HepG2 (cell line): ENCODE measurements at places on chromosomes 2 and 18.
A peak's percentile ranks its signal among the peaks of the same experiment; 100 is the strongest.

- no peak for DNase-seq
Observed at GRCh38 chr2:207484444-207485391, 45.0 kb upstream of the CREB1 start.

- DNase-seq = no peak
Observed at GRCh38 chr2:55311444-55311870, 42.4 kb upstream of the MTIF2 start.

GRCh38 chr2:40220177-40220925 is 231.5 kb downstream of the SLC8A1 start:
- DNase-seq = no peak

DNA sequence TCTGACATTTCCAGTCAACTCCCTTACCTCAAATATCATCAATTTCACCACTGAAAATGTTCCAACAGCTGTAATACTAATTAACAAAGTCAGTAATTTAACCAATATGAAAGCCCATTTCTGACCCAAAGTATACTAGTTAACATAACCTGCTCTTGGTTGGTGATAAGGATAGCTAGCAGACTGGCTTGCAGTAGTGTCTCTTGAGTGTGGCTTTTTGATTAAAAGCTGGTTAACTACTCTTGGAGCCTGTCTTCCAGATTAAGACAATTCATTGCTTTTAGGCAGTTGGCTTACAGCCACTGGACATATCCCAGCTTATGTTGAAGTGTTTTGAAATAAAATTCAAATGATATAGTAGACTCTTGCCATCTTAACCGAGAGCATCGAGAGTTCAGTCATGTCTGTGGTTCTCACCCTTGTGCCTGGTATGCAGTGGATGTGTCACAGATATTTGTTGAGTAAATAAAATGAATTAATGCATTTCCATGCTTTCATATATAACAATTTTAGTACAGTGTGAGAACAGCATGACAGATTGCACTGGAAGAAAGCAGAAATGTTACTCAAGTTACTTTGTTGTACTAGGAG is 158.1 kb downstream of the TANC1 start:
- no peak for DNase-seq

DNA sequence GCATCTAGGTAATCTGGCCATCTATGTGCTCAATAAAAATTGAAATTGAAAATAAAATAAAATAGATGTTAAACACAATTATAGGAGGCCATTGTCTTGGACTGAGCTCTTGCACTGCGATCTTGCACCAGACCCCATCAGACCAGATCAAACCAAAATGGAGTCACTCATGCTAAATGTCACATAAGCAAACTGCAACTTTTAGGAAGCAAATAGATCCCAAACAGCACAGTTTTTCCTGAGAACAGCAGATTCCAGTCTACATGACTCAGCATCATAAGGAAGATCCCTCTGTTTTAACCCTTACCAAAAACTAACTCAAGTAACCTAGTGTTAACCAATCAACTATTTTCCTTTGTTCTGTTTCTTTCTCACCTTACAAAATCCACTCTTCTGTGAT is 57.7 kb upstream of the LRP1B start:
- no peak for DNase-seq

DNA sequence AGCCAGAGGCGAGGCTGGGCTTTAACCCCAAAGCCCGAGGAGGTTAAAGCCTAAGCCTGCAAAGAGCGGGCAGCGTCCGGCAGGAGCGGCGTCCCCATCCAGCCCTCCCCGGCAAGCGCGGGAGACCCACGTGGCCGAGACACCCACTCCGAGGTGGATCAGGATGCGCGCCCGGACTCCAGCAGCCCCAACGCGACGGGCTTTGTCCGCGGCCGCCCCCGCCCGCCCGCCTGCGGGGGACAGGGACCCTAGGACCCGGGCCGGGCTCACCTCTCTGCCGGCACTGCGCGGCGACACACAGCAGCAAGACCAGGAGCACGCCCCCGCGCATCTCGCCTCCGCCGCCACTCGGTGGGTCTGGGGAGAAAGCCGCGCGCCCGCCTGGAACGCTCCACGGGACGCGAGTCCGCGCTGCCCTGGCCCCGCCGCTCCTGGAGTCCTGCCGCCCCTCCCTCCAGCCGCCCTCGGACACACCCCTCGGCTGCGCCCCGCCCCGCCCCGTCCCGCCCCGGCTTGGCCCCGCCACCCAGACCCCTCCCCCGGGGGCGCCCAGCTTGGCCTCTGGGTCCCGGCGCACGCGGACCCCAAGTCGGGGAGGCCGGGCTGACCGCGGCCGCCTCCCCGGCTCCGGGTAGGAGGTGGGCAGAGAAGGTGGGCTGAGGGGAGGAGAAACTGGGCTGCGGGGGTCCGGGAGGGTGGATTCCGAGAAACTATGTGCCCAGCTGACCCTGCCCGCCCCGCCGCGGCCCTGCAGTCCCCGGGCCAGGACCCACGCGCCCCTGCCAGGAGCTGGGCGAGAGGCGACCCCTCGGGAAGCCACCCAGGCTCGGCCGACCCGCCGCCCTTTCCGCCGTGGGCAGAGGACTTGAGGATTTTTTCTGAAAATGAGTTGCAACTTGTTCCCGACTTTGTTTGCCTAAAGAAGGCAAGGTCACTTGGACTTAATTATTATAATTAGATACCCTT is at the start of gene LAMA1:
Gene LAMA1 (minus strand): TSS at position 408 of the 966 bp plus-strand sequence. CDS start 77 bp downstream, at position 331.
- DNase-seq = no peak

GRCh38 chr2:122105171-122105876 is 349.9 kb downstream of the TSN start:
- DNase-seq = no peak

DNA sequence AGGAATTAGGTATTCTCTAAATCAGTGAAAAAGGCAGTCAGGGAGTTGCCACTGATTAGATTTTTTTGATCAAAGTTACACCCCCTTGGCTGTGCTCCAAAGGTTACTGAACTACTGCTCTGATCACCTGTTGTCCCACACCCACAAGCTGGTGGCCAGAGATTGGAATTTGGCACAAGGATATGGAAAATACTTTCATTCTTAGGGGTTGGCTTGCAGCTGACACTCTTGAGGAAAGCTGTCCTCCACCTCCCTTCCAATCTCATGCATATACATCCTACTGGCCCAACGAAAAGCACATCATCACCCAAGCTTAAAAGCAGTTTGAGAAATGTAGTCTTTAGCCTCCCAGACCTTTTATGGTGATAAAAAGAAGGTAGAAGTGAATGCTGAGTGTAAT is 329.5 kb upstream of the CHAC2 start:
- no peak for DNase-seq

GRCh38 chr2:197960786-197961185 is 156.4 kb downstream of the PLCL1 start:
- no peak for DNase-seq

DNA sequence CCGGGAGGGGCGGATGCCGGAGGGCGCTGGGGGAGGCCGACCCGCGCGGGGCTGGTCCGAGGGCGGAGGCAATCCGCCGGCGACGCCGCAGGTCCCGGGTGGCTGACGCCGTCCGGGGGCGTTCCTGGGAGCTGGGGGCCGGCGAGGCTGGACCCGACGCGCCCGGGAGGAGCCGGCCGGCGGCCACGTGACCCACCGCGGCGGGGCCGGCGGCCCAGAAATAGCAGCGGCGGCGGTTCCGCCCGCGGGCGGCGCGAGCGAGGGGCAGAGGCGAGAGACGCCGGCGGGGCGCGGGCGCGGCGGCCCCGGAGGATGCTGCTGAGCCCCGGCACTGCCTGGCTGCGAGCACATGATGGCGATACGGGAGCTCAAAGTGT is at the start of gene RAB31:
Gene RAB31 (plus strand): TSS at position 245 of the 377 bp plus-strand sequence. CDS start 105 bp downstream, at position 350.
- no peak for DNase-seq

GRCh38 chr2:7649461-7650228 is 732.4 kb downstream of the RNF144A start:
- DNase-seq = no peak

DNA sequence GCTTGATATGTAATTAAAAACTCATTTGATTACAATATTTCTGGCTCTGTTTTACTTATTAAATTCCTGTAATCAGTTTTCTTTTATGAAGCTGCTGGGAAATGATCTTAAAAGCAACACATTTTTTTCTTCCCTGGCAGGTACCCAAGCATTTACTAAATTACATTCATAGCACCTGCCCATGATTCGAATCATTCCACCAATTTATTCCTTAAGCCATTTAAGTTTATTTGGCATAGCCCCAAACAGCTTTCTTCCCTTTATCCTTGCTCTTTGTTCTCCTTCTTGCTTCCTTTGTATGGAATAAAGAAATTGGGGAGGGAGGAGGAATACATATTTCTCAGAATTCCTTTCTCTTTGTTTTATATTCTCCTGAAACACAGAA is 241.3 kb downstream of the AGPS start:
- no peak for DNase-seq

GRCh38 chr2:58572731-58573130 is 331.6 kb upstream of the FANCL start:
- DNase-seq = no peak

DNA sequence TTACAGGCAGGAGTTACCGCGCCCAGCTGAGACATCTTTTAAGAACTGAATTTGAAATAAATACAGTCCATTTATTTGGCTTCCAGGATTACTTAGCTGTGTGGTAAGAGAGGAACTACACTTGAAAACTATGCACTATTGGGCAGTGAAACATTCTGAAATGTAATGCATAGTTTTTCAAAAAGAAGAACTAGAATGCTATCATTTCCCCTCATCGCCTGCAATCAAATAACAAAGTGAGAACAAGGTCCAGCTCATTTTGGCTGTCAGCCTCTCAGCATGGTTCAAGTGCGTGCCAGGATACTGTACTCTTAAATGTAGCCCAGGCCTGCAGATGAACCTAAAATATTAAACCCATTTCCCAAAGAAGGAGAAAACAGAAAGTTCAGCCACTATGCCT is 76.6 kb upstream of the ARL5A start:
- no peak for DNase-seq

DNA sequence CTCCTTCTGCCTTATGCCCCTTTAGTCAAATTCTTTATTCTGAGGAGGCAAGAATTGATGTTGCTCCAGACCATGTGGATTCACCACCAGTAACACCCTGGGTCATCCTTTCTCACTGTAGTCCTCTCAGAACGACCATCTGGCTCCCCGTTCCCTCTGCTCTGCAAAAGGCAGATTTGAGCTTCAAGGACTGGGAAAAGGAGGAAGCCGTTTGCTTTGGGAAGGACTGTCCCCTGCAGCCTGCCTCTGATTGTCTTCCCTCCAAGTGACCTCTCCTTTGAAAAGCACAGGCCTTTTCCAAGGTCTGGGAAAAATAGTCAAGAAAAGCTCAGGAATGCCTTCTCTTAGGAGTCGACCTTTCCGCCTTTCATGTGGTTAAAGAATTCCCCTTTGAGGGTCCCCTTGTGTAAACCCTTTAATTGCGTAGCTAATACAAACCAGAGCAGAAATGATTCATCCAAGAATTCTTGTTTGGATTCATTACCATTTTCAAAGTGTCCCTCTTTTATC is 130.1 kb upstream of the COPS8 start:
- DNase-seq = peak; percentile 32

- no peak for DNase-seq
Observed at GRCh38 chr2:34261701-34262100, 662.6 kb upstream of the FAM98A start.

GRCh38 chr2:101960819-101961337 is 30.9 kb upstream of the IL1R2 start:
- DNase-seq = peak; percentile 29

GRCh38 chr2:11520092-11520693 is 13.7 kb upstream of the GREB1 start:
- DNase-seq = no peak

DNA sequence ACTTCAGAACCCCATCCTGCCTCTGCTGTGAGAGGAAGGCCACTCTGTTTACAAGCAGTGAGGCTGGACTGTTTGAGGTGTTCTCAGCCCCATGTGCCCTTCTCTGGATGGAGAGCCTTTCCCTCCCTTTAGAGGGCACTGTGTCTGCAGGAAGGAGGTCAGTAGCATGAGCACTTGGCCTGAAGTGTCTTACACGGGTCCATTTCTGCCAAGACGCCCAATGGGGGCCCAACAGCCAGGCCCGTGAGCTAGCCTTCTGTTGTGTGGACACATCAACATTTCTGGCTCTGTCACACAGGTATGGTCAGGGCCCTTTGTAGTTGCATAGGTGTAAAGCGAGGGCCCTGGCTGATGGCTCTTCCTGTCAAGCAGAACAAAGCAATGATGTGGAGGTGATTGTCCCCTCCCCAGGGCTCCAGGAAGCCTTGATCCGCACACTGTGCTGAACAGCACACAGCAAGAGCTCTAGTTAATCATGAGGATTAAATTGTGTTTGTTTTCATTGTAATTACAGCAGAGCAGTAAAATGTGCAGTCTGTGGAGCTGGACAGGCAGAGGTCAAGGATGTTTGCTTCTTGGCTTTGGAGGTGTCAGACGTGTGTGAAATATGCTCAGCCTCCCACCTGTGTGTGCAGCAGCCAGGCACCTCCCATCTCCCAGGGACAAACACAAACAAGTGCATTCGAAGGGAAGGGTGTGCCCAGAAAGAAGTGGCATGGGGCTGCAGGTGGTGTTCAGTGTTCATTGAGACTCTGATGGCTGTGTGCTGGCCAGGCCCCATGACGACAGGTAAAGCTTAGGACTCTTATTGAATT is 132.1 kb downstream of the SH3RF3 start:
- DNase-seq = peak; percentile 23

DNA sequence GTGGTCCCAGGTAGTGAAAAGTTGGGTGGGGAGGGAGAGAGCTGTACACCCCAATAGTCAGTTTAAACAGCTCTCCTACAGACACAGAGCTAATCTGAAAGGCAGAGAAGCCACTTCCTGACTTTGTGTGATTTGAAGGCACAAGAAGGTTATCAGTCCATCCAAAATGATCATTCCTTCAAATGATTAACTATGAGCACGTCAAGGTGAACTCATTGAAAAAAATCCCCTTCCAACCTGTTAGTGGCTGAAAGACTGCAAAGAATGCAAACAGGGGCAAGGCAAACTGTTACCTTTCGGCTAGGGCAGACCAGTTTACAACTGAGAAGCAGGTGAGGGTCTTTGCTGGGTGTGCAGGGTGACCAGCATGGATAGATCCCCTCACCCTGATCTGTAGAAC is 22.8 kb upstream of the APCDD1 start:
- no peak for DNase-seq

DNA sequence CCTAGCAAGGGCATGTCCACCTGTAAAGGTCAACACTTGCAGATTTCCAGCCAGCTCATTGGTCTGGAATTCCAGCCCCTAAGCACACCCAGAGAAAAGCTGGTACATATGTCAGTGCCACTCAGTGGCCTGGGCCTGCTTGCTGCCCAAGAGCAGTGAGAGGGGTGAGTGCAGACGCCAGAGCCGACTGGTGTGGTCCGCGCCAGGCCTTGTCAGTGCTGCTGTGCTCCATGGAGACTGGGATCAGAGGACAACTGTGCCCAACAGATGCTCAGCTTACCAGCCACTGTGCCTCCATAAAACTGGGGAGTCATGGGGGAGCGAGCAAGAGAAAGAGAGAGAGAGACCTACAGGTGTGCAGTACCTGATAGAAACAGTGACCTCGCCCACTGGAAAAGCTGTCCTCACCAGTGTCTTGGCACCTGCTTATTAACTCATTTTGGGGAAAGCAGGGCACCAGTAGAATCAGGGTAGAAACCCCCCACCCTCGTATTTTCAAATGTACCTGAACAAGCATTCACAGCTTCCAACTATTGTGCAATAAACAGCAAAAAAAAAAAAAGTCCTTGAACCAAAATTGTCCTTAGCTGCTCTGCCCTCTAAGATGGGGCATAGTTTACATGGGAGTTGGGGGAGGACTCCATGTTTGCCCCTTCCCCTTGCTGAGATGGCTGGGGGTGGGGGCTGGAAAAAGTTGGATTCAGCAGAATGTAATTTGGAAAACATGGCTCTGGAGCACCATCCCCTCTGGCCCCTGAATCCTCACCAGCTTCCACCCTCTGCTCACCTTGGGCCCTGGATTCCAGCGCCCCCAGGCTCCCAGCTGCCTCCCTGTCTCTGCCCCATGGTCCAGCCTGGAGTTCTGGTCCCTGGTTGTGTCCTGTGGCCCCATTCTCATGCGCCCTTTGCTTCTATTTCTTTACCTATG is 1.4 kb upstream of the SP140L start:
- DNase-seq = no peak
